ENCODE measurements at places on chromosomes 6 and 20.

- DNase-seq, result no peak
Measured at GRCh38 chr6:132929141-132929540, 114.8 kb downstream of the RPS12 start.

DNA sequence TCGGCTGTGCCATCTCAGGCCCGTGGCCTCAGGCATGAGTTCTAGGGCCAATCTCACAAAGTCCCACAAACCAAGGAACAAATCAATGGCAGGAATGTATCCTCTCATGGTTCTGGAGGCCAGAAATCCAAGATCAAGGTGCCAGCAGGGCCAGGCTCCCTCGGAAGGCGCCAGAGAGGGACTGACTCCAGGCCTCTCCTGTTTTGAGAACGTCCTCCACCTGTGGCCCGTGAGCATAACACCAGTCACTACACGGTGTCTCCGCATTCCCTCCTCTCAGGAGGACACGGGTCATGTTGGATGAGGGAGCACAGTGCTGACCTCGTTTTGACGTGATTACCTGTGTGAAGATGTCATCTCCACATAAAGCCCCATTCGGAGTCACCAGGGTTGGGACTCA is 45.0 kb upstream of the SMOC2 start:
- no peak for DNase-seq

GRCh38 chr6:134223796-134224420 is 94.0 kb downstream of the SGK1 start:
- no peak for DNase-seq

- no peak for DNase-seq
Measured at GRCh38 chr6:109081026-109081425, 13.6 kb downstream of the SESN1 start.

All from liver (tissue), 10 donors.